AG10803 (cell line): ENCODE measurements at places on chromosomes 1 and 21.

DNA sequence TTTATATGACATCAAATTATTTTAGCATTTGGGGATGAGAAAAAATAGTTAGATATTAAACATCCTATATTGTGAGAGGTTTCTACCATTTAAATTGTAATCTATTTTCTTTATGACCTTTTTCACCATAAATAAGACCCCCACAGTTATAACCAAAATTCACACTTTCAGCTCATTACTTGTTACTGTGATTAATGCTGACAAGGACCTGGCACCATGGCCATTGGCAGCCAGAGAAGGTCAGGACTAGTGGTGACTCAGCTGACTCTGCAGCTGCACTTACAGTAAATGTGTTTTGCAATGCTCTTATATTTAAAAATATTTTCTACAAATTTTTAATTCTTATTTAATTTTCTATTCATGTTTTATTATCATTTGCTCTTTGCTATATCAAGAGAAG is 133.3 kb upstream of the C1orf105 start:
- DNase-seq, result peak; percentile 82

DNA sequence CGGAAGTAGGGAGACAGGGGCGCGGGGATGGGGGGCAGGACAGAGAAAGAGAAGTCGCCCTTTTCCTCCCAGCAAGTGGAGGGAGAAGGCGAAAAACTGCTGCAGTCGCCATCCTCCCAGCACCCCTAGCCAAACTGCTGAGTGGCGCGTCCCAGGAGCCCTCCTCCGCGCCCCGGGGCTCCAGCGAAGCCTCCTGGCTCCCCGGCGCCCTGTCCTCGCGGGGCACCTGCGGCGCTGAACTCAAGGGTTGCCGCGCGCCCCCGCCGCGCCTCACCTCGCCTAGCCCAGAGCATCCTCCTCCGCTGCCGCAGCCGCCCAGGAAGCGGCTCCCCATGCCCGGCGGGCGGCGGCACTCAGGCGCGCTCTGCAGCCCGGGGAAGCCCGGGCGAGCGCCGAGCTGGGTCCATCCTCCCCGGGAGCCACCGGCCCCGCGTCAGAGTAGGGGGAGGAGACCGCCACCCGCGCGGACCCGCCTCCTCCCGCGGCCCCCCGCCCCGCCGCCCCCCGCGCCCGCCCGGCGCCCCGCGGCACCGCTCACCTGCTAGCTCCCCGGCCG is at the start of gene DAB1:
DAB1 (minus strand) TSS at position 405 of the 556 bp plus-strand sequence. CDS start 133,030 bp downstream, outside the sequence.
- peak; percentile 15 for DNase-seq

GRCh38 chr1:113035086-113035485 is 37.9 kb upstream of the LRIG2 start:
- no peak for DNase-seq

GRCh38 chr1:243525085-243525487 is 269.2 kb downstream of the SDCCAG8 start:
- peak; percentile 60 for DNase-seq

- no peak for DNase-seq
Measured at GRCh38 chr21:45352621-45353139, 52.3 kb upstream of the COL18A1 start.

GRCh38 chr1:154714638-154715037 is 106.7 kb upstream of the ADAR start:
- peak; percentile 70 for DNase-seq

DNA sequence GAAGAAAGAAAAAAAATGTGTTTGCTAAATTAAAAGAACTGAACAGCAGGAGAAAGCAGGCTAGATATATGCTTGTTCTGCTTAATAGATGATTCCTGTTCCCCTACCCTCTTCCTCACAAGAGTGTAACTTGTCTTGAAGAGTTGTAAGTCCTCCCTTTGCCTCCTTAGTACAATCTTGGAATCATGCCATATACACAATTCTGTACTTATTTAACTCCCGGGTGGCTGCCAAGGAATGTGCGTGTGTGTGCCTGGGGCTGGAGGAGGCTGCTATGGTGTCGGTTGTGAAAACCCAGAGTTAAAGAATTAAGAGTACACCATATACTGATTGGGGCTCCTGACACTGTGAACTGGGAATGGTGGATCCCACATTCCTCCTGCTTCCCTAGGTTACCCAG is 194.2 kb downstream of the SIPA1L2 start:
- peak; percentile 71 for DNase-seq

DNA sequence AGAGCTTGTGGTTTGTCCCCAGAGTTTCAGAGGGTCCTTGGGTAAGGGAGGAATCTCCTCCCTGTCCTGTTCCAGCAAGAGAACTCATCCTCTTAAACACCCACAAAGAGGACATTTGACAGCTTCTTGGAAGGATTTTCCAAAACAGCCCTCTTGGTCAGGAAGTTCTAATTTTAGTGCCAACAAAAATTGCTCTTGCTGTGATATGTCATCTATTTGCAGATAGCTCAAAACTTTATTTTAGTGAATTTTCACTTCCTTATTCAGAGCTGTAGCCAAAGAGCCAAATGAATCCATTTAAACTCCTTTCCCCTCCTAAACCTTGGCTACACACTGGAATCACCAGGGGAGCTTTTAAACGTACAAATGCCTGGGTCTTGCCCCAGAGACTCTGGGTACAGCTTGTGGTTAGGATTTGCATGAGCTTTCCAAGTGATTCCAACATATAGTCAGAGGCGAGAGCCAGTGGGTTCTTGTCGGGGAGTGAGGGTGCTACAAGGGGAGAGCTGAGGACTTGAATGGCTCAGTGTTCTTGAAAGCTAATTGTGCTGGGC is 11.8 kb upstream of the RASSF5 start:
- DNase-seq, result peak; percentile 27

DNA sequence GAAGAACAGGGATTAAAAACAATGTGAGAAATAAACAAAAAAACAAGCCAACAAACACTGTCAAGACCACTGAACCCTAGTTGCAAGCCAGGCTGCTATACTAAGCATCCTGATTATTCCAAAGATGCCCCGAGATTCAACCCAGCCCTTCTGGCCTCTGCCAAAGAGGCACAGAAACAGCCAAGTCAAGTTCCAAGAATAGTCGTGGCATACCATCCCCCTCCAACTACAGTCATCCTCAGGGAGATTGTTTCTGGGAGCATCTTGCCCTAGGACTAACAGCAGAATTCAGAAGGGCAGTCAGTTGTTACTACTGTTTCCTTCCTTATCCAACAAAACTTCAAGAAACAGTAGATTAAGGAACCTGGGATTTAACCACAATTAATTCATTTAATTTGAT is 52.3 kb downstream of the ABL2 start:
- DNase-seq, result peak; percentile 87

DNA sequence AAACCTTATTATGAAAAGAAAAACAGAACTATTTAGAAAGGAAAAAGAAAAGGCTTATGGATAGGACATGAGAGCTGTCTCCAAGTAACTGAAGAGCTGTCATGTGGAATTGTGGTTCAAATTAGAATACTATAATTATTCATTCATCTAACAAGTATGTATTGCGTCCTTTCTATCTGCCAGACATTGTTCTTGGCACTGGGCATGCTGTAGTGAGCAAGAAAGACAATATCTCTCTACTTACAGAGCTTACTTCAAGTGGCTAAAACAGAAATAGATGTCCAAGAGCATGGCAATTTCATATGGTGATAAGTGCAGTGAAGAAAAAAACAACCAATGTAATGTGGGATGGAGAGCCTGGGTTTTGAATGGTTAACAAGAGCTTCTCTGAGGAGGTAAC is 413.0 kb downstream of the DPYD start:
- DNase-seq, result no peak

GRCh38 chr21:34936371-34936789 is 112.7 kb downstream of the RUNX1 start:
- peak; percentile 70 for DNase-seq

DNA sequence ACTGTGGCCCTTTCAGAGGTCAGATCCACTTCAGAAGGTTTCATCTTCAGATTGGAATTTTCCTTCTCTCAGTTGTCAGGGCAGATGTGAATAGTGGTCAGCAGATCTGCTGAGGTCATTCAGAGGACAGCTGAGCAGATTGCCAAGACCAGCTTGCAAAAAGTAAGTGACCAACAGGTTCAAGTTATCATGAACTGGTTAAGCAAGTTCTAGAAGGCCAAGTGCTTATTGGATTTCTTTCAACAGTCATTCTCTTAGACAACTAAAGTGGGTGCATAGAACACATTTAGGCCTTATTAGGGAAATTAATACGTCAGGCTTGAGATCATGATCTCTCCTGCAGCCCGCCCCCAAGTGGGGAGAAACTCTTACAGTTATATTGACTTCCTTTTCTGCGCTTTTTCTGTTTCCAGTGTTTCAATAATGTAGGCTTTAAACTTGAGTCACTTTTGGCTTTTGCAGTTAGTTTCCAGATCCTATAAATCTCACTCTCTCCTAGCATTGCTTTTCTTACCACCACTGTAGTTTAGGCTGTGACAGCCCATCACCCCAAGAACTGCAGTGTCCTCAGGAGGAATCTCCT is 96.4 kb downstream of the C1orf21 start:
- DNase-seq, result peak; percentile 78

GRCh38 chr1:208248307-208248801 is 4.2 kb upstream of the PLXNA2 start:
- no peak for DNase-seq

DNA sequence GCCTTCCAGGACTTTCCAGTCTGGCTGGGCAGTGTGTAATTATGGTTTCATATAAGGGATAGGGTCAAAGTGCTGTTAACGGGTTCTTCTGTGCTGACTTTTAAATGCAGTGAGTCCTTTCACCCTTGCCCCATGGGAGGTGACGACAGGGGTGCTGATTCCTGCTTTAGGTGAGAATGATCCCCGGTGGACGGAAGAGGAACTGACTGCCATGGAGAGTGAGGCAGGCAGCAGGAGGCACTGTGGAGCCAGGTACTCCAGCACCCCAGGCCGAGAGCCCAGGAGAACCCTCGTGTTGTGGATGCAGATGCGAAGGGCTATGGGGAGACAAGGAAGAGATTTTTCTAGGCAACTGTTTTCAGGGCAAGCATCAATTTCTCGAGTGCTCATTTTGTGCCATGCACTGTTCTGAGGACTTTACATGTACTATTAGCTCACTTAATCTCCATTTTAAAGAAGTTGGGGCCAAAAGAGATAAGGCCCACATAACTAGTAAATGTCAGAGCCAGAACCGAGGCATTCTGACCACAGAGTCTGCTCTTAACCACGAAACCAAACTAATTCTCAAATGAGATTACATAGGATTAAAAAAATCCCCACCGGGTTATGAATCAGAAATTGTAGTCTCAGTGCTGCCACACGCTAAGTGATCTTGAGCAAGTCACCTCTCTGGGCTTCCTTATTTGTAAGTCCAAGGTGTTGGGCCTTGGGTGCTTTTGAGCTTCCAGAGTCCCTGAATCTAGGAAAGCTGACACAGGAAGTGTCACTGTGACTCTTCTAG is 28.2 kb downstream of the STPG1 start:
- peak; percentile 62 for DNase-seq

DNA sequence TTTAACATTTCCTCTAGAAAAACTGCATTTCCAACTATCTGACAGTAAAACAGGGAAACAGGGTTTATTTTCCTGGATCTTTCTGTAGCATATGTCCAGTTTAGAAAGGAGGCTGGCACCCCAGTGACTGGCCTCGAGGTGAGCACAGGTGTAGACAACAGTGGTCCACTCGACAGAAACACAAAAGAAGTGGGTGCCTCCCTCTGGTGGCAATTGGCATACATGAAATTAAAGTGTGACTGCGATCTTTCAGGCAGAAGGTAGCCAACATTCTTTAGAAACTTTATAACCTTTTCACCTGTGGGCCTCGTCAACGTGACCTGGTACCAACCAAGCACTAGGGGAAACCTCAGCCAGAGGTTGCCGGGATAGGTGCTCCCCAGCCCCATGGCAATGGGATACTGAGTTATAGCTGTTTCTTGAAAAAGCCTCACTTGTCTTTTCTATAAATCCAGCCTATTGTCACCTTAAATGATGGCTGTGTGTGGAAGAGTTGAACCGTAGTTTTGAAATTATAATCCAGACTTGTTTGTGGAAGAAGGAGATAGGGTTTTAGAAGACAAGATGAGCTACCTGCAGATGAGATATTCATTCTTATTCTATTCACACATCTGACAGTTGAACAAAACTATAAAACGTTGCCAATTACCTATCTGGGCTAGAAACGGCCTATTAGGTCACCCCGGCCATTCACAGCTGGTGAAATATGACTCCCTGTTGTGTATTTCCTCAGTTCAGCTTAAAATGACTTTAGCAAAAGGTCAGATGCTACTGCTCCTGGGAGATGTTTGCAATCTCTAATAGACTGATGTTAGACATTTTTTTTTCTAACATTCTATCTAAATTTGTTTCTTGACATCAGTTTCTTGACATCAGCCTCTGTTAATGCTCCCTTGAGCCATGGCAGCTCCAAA is 44.3 kb downstream of the PCP4 start:
- no peak for DNase-seq

- no peak for DNase-seq
Measured at GRCh38 chr1:172298141-172298540, 122.3 kb upstream of the C1orf105 start.

DNA sequence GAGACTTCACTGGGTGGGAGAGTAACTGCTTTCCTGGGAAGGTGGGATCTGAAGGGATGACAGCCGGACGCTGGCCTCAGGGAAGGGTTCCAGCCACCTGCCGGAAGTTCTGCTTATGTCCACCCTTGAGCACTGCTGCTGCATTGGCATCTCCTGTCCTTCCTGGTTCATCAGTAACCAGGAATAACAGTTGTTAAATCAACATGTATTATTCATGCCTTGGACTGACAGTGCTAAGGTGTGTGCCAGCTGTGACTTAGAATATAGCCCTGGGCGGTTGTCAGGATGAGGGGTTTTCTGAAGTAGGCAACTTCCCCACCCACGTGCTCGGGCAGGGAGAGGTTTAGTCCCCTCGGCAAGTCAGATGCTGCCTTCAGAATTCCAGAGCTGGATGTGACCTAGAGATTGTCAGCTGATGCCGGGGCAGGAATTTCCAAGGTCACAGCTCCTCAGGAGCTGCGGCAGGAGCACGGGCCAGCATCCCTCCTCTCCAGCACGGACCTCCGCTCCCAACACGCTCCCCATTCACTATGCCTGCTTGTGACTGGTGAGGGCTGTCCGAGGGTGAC is 17.9 kb downstream of the CLDN14 start:
- no peak for DNase-seq

DNA sequence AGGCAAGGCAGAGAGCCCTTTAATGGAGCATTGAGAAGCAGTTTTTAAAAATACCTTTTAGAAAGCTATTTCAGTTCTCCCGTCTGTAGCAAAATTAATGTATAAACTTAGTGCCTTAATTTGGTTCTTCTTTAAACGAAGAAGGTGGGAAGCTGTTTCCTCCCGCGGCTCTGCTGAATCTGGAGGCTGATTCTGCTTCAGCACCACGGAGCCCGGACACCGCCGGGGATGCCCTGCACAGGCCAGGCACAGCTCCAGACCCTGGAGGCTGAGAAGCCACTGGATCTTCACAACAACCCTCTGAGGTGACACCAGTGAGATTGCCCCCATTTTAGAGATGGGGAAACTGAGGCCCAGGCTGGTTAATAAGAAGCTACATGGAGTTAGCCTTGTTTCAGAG is 175.8 kb upstream of the VAMP3 start:
- no peak for DNase-seq
